WTC11 (cell line): ENCODE measurements at places on chromosomes 7 and 10. TPM values are rescaled to one million over a fixed set of nuclear protein-coding genes. Genes with fewer than 3 reads are reported as not detected.

The OIT3 gene
- not detected in 3 replicates for total RNA-seq

The MDFIC gene
- total RNA-seq = 7.4 to 8.4 TPM (median 8.3 TPM) in 3 replicates

The RELN gene
- 0.20 to 0.53 TPM (median 0.44 TPM) in 3 replicates for total RNA-seq

The PDLIM1 gene
- 223 to 226 TPM (median 226 TPM) in 3 replicates for total RNA-seq

The MKI67 gene
- 93.6 to 118 TPM (median 96.5 TPM) in 3 replicates for total RNA-seq

The HOXA10 gene
- total RNA-seq = 0.07 TPM in 1 of 3 replicates, not detected in the others

The ZNF117 gene
- 7.0 to 9.2 TPM (median 8.6 TPM) in 3 replicates for total RNA-seq

The CCDC172 gene
- total RNA-seq = 1.8 to 3.0 TPM (median 2.0 TPM) in 3 replicates

The HOXA7 gene
- not detected in 3 replicates for total RNA-seq

The CRYGN gene
- 1.0 to 1.6 TPM (median 1.5 TPM) in 3 replicates for total RNA-seq

The TCAF2 gene
- 0.15 to 0.21 TPM (median 0.21 TPM) in 3 replicates for total RNA-seq

The IL6 gene
- 0.27 to 0.71 TPM (median 0.52 TPM) in 3 replicates for total RNA-seq

The NUTM2B gene
- total RNA-seq = 0.20 to 0.34 TPM (median 0.34 TPM) in 3 replicates

The DOCK4 gene
- 13.3 to 20.4 TPM (median 15.2 TPM) in 3 replicates for total RNA-seq

The SPRN gene
- total RNA-seq = 0.27 to 0.59 TPM (median 0.32 TPM) in 3 replicates

The AASS gene
- total RNA-seq = 308 to 349 TPM (median 340 TPM) in 3 replicates

The OR13A1 gene
- 0.14 to 0.16 TPM (median 0.15 TPM) in 3 replicates for total RNA-seq

The PLAC9 gene
- 4.6 to 7.3 TPM (median 6.6 TPM) in 3 replicates for total RNA-seq

The OGDHL gene
- total RNA-seq = 35.1 to 42.0 TPM (median 36.5 TPM) in 3 replicates

The TAS2R4 gene
- total RNA-seq = 0.41 to 1.1 TPM (median 0.72 TPM) in 3 replicates

The BTBD16 gene
- total RNA-seq = not detected in 3 replicates

The AKR1D1 gene
- total RNA-seq = 0.14 to 0.24 TPM (median 0.18 TPM) in 3 replicates

The SHTN1 gene
- 9.9 to 11.2 TPM (median 11.0 TPM) in 3 replicates for total RNA-seq

The CREB5 gene
- total RNA-seq = 1.1 to 1.7 TPM (median 1.3 TPM) in 3 replicates

The CDHR1 gene
- total RNA-seq = 5.0 to 7.2 TPM (median 6.4 TPM) in 3 replicates

The KCNMA1 gene
- total RNA-seq = 4.1 to 7.3 TPM (median 5.3 TPM) in 3 replicates

The RTKN2 gene
- 16.7 to 20.5 TPM (median 16.8 TPM) in 3 replicates for total RNA-seq

The CACNB2 gene
- 3.2 to 4.4 TPM (median 3.3 TPM) in 3 replicates for total RNA-seq

The FAM237B gene
- not detected in 3 replicates for total RNA-seq

The RNF133 gene
- 0.11 to 0.15 TPM in 2 of 3 replicates, not detected in the other for total RNA-seq

The SPDYE8 gene
- not detected in 3 replicates for total RNA-seq

The ANKRD30A gene
- total RNA-seq = not detected in 3 replicates

The PVRIG gene
- total RNA-seq = 0.37 to 0.55 TPM in 2 of 3 replicates, not detected in the other

The SPACDR gene
- 0.33 to 0.48 TPM (median 0.39 TPM) in 3 replicates for total RNA-seq

The EFCAB10 gene
- 3.0 to 3.2 TPM (median 3.0 TPM) in 3 replicates for total RNA-seq

The OR2A7 gene
- 6.3 to 9.9 TPM (median 9.4 TPM) in 3 replicates for total RNA-seq

The HOXA5 gene
- 0.14 TPM in 1 of 3 replicates, not detected in the others for total RNA-seq

The GHRHR gene
- total RNA-seq = 4.0 to 6.6 TPM (median 5.0 TPM) in 3 replicates

The AQP1 gene
- 0.81 to 1.4 TPM (median 1.1 TPM) in 3 replicates for total RNA-seq

The THSD7A gene
- total RNA-seq = 0.66 to 1.1 TPM (median 0.68 TPM) in 3 replicates

The WASL gene
- total RNA-seq = 29.9 to 34.4 TPM (median 30.0 TPM) in 3 replicates

The PLPP4 gene
- 0.15 TPM in 1 of 3 replicates, not detected in the others for total RNA-seq

The RBP3 gene
- not detected in 3 replicates for total RNA-seq

The ZNF804B gene
- total RNA-seq = 0.04 TPM in 1 of 3 replicates, not detected in the others

The KLF14 gene
- total RNA-seq = not detected in 3 replicates

The CALML5 gene
- total RNA-seq = 0.23 TPM in 1 of 3 replicates, not detected in the others

The GPER1 gene
- 0.28 to 0.87 TPM (median 0.41 TPM) in 3 replicates for total RNA-seq
